ENCODE measurements at places on chromosomes 16 and 17. TPM values are rescaled to one million over a fixed set of nuclear protein-coding genes. Genes with fewer than 3 reads are reported as not detected.

DNA sequence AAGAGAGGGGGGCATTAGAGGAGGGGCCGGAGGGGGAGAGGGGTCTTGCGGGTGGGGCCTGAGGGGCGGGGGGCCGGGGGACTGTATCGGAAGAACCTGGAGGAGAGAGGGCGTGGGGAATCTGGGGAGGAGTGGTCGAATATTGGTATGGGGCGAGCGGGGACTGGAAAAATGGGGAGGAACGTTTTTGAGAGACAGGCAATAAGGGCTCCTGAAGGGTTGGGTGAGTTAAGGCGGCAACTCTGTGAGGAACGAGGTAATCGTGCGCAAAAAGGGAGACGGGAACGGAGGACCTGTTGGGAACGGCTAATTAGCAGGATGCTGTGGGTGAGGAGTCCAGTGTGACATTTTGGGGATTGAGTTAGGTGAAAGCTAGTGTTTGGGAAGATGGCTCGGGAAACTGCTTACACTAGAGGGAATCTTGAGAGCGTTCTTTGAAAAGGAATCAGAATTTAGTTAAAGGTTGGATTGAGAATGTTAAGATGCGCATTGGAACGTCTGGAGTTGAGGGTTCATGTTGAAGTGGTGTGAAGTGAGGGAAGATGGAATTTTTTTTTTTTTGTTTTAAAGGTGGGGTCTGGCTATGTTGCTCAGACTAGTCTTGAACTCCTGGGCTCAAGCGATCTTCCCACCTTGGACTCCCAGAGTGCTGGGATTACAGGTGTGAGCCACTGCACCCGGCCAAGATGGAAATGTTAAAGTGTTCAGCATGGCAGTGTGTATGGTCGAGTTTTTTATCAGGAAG, 662 bp downstream of the WIPF2 start:
- DNase-seq: peak; percentile 69

- no peak for DNase-seq
Measured at GRCh38 chr17:45687594-45687993, 96.5 kb upstream of the CRHR1 start.

DNA sequence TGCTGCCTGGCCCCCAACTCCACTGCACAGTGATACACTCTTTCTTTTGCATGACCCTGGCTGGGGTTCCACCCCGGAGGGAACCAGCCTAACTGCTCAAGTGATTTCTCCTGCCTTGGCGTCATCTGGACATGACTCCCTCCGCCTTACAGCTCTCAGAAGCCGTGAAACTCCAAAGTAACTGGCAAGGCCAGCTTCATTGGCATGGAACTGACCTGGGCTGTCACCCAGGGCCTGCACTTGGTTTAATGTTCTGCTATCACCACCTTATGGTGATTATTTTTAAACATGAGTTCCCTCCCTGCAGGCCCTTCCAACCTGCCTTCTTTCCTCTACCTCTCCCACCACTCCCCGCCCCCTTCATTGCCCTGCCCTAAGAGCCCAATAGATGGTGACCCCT, 139.7 kb upstream of the CDH5 start:
- no peak for DNase-seq

DNA sequence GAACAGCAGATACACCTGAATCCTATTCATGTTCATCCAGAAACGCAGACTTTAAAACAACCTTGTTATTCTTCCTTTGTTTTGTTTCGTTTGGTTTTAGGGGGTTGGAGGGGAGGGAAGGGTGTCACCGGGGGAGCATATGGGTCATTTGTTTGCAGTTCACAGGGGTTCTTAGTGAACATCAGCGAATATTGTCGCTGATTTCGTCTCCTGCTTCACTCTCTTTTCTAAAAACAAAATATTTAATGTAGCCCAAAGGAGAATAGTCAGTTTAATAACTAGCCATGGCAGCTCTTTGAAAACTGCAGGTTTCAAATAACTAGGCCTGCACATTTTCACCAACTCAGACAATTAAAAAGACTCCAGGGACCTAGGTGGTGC, 37.6 kb downstream of the HLF start:
- DNase-seq: no peak

- DNase-seq: peak; percentile 27
Measured at GRCh38 chr17:17034026-17034425, 8.2 kb upstream of the MPRIP start.

DNA sequence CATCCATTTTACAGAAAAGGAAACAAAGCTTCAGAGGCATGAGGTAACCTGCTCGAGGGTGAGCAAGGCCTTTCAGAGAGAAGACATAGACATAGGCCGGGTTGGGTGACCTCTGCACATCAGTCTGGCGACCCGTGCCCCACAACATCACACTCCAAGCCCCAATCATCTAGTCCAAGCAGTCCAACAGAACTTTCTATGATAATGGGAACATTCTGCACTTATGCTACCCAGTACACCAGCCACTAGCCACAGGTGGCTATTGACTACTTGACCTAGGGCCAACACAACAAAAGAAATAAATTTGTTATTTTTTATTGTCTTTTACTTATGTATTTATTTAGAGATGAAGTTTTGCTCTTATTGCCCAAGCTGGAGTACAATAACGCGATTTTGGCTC, 20.8 kb downstream of the MYH11 start:
- DNase-seq: no peak

GRCh38 chr17:50255766-50256635, 18.3 kb upstream of the TMEM92 start:
- DNase-seq: no peak

TSPOAP1 gene
- total RNA-seq: under 0.01 TPM

KRT9 gene
- not detected for total RNA-seq

TAF15 gene
- total RNA-seq: 12.1 TPM

OR3A3 gene
- total RNA-seq: 0.23 TPM
